ENCODE measurements at places on chromosomes 5 and 9.

DNA sequence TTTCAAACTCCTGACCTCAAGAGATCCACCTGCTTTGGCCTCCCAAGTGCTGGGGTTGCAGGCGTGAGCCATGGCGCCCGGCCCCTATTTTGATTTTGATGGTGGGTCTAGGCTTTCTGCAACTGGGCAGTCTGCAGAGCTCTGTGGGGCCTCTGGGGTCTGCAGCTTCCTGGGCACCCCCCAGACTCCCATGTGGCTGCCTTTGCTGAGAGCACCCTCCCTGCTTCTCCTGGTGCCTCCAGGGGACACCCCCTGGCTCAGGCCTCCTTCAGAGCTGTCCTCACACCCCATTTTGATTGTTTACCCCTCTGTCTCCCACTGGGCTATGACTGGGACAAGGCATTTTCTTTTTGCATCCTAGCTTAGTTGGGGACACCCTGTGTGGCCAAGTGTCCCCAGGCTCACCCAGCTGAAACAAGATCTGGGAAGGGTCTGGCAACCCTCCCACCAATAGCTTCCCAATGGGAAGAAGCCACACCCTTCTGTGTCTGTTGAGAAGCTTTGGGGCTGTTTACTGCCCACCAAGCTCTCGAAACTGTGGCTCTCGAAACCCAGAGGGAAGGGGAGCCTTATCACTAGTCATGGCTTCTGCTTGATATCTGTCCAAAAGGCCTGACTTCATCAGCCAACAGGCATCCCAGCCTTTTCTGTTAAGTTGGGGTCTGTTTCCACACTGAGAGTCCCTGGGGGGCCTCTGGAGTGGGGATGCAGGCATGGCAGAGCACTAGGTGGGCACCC is 204.4 kb upstream of the IER5L start:
- DNase-seq: no peak

DNA sequence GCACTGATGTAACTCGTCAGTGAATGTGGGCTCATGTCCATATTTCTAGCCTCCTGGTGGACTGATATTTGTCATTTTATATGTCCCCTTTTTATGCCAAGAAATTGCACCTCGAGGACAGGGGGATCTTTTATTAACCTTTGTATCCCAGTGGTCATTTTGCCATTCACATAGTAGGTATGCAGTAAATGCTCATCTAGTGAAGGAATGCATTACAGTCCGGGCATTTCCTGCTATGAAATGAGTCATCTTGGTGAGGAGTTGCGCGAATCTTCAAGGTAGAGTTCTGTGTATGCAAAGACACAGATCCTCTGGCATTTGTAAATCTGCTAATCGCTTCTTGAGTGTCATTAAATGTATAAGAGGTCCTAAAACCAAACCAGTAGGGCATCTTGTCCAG is 755.5 kb upstream of the ADAMTS16 start:
- DNase-seq: no peak

DNA sequence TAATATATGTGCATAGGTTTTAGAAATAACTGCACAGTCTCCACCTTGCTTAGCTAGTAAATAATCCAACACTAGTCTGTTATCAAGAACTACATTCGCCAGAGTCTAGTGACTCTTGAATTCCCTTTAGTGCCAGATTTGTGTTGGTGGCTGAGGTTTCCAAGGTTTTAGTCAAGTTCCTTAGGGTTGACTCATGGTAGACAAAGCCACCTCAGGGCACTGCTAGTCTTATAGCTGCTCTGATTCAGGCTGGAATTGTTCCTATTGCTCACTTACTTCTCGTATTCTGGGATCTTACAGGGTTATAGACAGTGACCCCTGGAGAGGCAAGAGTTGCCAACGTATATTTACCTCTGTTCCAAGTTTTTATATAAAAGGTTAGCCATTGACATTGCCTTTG is 1369.8 kb upstream of the CDH9 start:
- peak; percentile 68 for DNase-seq

DNA sequence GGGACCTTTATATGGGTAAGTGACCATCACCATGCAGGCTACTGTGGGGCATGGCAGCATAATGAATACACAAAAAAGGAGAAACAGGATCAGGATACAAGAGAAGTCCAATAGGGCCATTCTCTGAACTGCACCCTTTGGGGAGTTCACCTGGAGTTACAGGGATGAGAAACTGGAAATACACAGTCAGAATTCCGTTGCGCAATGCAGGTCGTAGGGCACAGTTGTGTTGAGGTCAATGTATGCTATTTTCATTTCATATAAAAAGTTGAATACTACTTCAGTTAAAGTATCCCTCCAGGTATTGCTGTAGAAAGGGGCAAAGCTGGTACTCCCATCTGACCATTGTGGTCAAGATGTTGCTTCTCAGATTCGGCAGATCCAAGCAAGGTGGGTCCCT is 471.4 kb downstream of the DMRT2 start:
- no peak for DNase-seq

- no peak for DNase-seq
Measured at GRCh38 chr5:130290219-130290618, 386.0 kb downstream of the CHSY3 start.

GRCh38 chr9:35616681-35617459 is 1.3 kb downstream of the CD72 start:
- DNase-seq: peak; percentile 35

- peak; percentile 54 for DNase-seq
Measured at GRCh38 chr9:71506821-71507220, 261.5 kb downstream of the CEMIP2 start.

DNA sequence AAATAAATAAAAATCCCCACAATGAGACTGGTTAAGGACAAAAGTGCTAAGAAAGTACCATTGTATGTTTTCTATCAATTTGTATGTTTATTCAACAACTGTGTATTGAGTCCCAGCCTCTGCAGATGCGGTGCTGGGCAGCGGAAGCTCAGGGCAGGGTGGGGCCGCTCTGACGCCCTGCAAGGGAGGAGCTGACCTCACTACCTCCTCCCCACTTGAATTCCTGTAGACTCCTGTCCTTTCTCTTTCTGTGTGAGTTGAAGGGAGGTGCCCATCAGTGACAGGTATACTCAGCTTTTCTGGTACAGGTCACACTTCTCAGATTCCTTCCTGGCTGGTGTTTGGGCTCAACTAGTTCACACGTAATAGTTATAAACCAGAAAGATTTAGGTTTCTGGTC is 27.0 kb downstream of the ANGPTL2 start:
- DNase-seq: no peak

- no peak for DNase-seq
Measured at GRCh38 chr5:69404659-69405330, 10.1 kb upstream of the MARVELD2 start.

- no peak for DNase-seq
Measured at GRCh38 chr5:34603378-34603777, 52.8 kb upstream of the RAI14 start.

DNA sequence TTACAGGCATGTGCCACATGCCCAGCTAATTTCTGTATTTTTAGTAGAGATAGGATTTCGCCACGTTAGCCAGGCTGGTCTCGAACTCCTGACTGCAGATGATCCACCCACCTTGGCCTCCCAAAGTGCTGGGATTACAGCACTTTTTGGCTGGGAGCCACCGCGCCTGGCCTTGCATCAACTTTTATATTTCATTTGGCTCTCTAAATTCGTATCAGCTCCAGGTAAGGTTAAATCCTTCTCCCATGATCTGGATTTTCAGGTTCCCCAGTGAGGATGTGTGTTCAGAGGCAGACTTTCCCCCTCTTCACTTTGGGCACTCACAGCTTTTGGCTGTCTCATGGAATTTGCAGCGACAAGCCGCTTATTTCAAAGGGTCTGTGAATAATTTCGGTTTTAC is 16.8 kb upstream of the RNF38 start:
- DNase-seq: no peak

- no peak for DNase-seq
Measured at GRCh38 chr5:98727686-98728085, 45.8 kb upstream of the RGMB start.

GRCh38 chr9:34500623-34501267 is 22.0 kb downstream of the ENHO start:
- no peak for DNase-seq

- DNase-seq: peak; percentile 68
Measured at GRCh38 chr5:61286446-61287132, 45.5 kb upstream of the ZSWIM6 start.

DNA sequence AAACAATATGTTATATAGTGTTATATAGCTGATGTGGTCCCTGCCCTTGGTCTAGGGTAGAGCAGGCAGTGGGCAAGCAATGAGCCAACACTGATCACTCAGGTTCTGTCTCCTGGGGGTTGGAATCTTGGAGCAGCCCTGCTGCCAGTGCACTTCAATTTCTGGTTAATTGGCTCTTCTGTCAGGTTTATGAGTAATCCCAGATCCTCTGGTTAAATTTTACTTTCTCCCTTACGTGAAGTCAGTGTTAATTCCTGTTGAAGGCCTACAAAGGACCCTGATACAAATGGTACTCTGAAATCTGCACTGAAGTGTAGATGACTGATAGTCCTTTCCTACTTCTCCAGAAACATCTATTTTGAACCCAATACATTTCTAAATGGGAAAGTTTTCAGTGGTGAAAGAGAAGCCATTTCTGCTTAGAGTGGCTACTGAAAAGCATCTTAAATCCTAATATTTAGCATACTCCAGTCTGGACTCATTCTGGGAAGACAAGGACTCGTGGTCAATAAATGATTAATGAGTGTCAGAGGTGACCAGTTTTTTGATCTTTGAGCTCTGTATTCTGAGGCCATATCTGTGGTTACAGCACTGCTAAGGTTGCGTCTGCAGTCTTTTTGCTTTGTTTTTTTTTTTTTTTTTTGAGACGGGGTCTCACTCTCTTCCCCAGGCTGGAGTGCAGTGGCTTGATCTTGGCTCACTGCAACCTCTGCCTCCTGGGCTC is 442.4 kb downstream of the KIF4B start:
- DNase-seq: no peak

DNA sequence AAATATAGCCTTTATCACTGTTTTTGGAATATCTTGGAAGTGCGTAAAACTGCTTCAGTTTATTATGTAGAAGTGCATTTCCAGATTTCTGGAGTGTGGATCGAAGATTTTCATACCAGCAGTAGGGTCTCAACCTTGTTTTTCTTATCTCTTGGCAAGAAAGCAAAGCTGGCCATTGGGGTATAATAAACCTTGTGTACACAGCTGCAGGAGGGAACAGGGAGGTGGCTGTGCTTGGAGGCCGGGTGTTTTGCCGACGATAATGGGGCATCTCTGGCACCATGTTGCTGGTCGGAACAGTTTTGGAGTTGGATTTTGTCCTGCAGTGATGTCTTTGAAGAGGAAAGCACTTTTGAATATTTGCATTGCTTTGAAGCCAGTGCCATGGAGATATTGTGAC is 308.8 kb upstream of the DMRT1 start:
- no peak for DNase-seq

- no peak for DNase-seq
Measured at GRCh38 chr9:132007371-132008025, 72.2 kb downstream of the MED27 start.

GRCh38 chr9:116594547-116594946 is 92.6 kb upstream of the TRIM32 start:
- peak; percentile 74 for DNase-seq

DNA sequence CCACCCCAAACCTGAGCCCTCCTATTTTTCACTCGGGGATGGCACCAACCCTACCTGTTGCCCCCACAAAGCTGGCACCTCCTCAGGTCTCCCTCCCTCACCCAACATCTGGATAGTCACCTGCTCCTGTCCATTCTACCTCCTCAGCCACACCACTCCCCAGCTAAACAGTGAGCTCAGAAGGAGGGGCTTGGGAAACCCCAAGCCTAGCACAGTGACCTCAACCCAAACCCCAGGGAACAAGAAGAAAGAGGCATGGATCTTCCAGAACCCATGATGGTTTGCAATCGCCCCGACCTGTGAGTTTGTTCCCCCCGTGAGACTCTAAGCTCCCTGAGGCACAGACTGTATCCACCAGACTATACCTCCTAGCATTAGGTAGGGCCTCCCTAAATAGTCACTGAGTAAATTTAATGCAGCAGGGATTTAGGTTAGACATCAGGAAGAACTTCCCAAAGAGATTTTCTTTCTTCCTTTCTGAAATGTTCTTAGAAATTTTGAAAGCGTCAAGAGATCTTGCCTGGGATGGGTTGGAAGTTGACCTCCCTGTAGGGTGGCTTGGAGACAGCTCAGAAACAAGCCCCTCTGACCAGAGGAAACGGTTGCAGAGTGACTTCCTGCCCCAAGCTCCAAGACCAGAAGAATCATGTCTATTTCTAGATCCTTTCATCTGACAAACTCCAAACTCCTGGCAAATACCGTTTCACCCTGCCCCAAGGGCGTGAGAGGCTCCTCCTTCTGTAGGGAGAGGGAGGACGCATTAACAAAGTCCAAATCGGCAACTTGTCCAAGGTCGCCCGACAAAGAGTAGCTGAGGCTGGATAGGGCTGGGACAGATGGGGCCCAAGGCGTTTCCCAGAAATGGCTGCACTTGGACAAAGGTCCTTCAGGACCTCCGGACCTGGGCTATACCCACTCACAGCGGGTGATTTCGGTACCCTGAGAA is 4.1 kb downstream of the FIBCD1 start:
- DNase-seq: no peak

GRCh38 chr5:1547655-1548054 is 23.9 kb upstream of the LPCAT1 start:
- DNase-seq: no peak

DNA sequence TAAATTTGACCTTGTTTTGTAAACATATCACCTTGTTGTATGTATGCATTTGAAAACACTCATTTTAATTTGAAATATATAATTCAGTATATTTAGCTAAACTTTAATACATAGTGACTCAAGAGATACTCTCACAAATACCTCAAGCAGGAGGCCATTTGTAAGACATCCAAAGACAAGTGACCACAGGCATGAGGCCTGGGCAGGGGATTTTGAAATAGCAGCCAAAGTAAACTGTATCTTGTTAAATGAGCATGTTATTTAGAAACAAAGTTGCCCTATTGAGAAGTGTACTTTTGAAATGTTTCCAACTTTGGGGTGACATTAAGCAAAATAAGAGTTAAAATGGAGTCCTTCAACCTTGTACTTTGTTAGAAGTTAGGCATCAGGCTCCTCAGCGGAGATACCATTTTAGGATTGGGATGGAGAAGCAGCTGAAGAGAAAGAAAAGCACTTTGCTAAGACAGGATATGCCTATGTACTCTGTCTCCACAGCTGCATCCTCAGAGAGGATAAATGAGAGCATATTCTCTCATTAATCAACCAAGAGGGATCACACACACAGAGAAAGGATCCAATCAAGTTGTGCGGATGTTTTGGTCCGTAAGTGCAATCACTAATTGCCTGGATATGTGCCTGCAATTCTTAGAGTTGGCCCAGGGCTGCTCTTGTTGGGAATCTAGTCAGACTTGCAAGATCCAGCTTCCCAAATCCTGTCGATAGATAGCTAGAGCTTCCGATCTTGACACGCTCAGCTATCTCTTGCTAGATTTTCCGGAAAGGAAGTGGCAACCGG is 157.5 kb upstream of the HAPLN1 start:
- DNase-seq: no peak

GRCh38 chr9:112537561-112537960 is 50.9 kb downstream of the KIAA1958 start:
- no peak for DNase-seq

DNA sequence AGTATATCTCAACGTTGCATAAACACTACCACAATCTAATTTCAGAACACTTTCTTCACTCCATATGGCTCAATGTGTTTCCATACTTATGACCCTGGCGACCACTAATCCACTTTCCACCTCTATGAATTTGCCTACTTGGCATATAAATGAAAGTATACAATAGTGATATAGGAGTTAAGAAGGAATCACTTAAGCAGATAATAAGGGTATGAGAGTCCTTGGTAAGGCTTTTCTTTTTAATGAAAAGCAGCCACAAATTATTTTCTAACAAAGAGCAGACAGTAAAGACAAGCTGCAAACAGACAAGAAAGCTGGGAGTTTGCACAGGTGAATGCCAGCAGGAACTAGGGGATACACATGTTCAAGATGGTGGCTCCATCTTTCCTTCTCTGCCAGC is 615.1 kb upstream of the NUDT12 start:
- no peak for DNase-seq
